Activated gamma-delta T cell treated with Interleukin-2 at 50 U/mL for 16 hours (primary cell): ENCODE measurements at places on chromosomes 3 and 15.

GRCh38 chr3:56689303-56689702 is 6.2 kb upstream of the TASOR start:
- no peak for DNase-seq

- DNase-seq: no peak
Measured at GRCh38 chr15:39585871-39586301, 5.0 kb downstream of the THBS1 start.

GRCh38 chr3:127802606-127803005 is 19.7 kb downstream of the MGLL start:
- no peak for DNase-seq

DNA sequence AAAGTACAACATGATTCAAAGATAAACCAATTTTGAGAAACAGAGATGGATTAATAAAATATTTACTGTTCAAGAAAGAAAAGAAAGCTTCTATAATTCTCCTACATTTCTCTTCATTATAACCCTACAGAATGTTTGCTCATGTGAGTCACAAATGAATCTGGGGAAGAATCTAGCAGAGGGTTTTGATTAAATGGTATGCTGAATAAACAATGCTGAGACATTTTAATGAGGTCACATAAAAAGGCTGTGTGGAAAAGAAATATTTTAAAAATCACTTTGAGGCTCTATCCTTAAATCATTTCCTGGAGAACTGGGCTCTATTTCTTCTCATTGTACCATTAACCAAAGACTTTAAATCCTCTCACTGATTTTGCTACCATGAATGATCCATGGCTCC is 727.7 kb downstream of the NTRK3 start:
- no peak for DNase-seq

- DNase-seq: no peak
Measured at GRCh38 chr15:57340682-57341259, 35.5 kb upstream of the CGNL1 start.

GRCh38 chr3:23575697-23576096 is 230.1 kb upstream of the UBE2E1 start:
- DNase-seq: no peak

GRCh38 chr3:162489853-162490252 is 993.2 kb downstream of the OTOL1 start:
- no peak for DNase-seq

- DNase-seq: no peak
Measured at GRCh38 chr3:194057570-194058188, 78.3 kb upstream of the HES1 start.

GRCh38 chr3:129794311-129795185 is 99.0 kb downstream of the TMCC1 start:
- peak; percentile 5 for DNase-seq

- no peak for DNase-seq
Measured at GRCh38 chr15:99055555-99056134, 48.1 kb upstream of the PGPEP1L start.

DNA sequence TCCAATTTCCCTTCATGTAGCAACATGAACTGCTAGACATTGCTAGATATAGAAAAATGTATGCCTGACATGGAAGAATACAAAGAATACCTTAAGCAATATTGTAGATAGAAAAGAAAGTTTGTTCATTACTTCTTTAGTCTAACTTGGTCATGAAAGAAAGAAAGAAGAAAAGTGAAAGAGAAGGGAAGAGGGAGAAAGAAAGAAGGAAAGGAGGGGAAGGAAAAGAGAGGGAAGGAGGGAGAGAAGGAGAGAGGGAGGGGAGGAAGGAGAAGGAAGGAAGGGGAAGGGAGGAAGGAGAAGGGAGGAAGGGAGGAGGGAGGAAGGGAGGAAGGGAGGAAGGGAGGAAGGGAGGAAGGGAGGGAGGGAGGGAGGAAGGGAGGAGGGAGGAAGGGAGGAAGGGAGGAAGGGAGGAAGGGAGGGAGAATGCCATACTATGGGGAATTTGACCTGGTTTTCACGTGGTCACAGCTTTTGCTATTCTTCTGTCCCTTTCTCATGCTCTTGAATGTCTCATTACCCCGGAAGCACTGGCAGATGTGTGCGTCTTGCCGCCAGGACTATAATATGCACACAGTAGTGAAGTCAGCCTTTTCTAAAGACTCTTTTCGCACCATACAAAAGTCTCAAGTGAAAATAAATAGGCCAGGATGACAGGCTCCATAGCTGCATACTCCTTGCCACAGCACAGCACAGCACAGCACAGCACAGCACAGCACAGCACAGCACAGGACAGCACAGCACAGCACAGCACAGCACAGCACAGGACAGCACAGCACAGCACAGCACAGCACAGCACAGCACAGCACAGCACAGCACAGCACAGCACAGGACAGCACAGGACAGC is 78.2 kb downstream of the CHAC1 start:
- DNase-seq: no peak

- DNase-seq: peak; percentile 22
Measured at GRCh38 chr15:52529341-52529924, 753 bp upstream of the MYO5A start.

DNA sequence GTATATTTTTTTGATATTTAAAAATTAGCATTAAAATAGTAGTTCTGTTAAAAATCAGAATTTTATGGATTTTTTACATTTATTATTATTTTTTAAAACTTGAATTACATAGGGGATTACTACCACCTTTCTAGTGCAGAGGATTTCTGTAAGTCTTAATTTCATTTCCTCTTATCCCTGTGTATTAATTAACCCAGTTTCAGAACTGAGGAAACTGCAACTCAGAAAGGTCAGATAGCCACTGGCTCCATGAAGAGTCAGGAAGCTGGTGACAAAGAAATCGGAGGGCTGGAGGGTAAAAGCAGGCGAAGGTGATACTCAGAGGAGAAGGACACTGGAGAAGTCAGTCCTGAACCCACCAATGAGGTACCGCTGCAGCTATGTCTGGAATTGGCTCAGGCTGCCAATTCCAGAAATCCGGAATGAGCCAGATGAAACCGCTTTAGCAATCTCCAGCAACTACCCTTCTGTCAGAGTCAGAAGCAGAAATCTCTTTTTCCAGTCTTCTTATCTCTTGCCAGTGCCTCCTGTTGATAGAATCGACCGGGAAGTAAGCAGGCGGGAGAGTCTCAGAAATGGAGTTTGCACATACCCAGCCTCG is 308.5 kb downstream of the SV2B start:
- no peak for DNase-seq

- DNase-seq: no peak
Measured at GRCh38 chr3:98972155-98972554, 70.7 kb upstream of the DCBLD2 start.

- DNase-seq: no peak
Measured at GRCh38 chr3:16377847-16378302, 112.9 kb downstream of the OXNAD1 start.

DNA sequence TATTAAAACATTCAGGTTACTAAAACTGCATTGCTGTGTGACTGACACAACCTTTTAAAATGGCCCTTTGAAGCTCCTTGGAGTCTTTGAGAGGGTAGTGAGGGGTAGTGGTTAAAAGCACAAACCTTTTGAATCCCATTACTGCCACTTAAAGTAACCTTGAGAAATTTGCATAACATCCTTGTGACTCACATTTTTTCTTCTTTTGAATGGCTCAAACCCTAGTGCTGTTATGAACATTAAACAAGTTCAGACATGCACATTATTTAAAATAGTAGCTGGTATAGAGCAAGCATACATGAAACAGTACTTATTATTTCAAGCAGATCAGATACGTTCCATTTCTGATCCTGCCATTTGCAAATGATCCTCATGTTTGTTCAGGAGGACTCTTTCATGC is 3.7 kb upstream of the CLDN1 start:
- DNase-seq: no peak

DNA sequence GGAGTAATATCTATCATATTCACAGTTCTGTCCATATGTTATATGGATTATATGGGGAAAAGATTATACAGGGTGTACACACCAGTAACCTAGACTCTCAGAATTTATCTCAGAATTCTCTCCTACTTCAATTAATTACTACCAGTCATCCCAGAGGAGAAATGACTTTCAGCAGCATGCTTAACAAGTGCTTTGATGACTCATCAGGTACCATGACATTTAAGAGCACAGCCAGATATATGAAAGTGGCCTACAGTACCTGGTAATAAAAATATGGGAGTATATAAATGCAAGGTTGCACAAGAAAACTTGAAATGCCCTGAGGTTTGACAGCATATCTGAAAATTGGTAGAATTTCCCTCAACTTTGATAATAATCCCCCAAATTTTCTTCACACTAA is 1273.0 kb downstream of the OTOL1 start:
- no peak for DNase-seq

DNA sequence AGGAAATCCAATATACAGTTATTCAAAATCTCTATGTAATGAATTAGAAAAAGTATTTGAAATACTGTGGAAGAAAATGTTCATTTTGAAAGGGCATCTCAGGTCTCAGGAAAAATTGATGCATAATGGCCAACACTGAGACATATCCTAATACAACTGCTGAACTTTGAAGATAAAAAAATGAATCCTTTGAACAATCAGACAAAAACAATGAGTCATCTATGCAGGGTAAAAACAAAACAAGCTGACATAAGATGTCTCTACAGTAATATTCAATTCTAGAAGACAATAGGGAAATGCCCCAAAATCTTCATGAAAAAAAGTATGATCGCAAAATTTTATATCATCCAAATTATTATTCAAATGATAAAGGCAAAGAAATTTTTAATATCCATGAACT is 34.0 kb upstream of the ZNF280D start:
- no peak for DNase-seq
